Ascending aorta (tissue), 2 donors: ENCODE measurements at places on chromosomes 7 and 10.
A peak's percentile ranks its signal among the peaks of the same experiment; 100 is the strongest.

DNA sequence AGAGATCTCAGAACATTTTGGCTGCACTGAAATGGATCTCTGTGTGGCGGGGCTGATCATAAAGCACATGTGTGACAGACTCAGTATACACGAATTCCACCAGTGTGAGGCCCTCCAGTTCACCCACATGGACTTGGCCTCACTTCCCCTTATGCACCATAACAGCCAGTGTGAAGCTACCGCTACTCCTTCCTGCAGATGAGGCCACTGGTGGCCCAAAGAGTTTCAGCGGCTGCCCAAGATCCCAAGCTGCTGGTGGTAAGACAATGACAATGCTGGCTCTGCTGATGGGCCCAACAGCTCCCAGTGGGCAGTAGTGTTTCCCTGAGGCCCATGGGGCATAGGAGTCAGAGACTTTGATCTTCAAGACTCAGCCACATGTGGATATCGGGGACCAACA is 21.0 kb upstream of the C10orf71 start:
- DNase-seq = no peak

DNA sequence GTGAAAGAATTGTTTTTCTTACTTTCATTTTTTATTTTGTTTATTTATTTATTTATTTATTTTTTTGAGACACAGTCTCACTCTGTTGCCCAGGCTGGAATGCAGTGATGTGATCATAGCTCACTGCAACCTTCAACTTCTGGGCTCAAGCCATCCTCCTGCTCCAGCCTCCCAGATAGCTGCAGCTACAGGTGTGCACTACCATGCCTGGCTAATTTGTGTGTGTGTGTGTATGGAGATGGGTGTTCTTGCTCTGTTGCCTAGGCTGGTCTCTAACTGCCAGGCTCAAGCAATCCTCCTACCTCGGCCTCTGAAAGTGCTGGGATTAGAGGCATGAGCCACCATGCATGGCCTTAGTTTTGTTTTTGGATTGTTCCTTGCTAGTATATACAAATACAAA is 55.4 kb upstream of the TRIM8 start:
- no peak for DNase-seq

GRCh38 chr7:22565315-22565811 is 65.4 kb upstream of the STEAP1B start:
- peak; percentile 63 for DNase-seq

- DNase-seq = no peak
These were observed 19.3 kb upstream of the SLC35G1 start for GRCh38 chr10:93874309-93875031.

- no peak for DNase-seq
These were observed 16.6 kb downstream of the C7orf33 start for GRCh38 chr7:148607151-148607661.

GRCh38 chr7:100781255-100781654 is 46.1 kb downstream of the EPHB4 start:
- no peak for DNase-seq

- DNase-seq = no peak
These were observed 59.7 kb downstream of the PHTF2 start for GRCh38 chr7:77858278-77858677.

- no peak for DNase-seq
These were observed 238.5 kb upstream of the MAGI2 start for GRCh38 chr7:79692015-79692414.

DNA sequence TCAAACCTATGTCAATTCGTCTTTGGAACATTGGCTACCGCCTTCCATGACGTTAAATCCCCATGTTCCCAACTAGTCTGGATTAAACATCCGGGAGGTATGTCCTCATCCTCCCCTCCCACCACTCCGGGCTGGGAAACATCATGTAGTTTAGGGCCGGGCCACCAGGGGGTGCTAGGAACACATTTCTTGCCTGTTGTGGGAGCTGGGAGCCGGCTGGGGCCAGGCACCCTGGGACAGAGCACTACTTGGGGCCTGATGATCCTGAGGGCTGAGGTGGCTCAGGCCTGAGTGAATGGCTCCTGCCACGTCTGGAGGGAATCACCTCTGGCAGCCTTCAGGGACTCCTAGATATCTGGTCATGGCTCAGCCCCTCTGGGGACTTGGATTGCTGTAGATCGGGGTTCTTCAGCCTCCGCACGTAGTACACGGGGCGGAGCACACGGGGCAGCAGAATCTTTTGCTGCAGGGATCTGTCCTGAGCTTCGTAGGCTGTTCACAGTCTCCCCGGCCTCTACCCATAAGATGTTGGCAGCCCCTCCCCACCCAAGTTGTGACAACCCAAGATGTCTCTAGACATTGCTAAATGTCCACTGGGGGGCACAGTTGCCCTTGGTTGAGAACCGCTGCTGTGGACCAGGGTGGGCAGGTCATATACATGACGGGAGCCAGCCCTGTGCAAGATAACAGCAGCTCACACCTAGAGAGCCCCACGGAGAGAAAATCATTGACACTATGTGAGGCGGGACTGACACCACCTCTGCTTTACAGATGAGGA is 141.2 kb upstream of the ZNF716 start:
- DNase-seq = no peak

DNA sequence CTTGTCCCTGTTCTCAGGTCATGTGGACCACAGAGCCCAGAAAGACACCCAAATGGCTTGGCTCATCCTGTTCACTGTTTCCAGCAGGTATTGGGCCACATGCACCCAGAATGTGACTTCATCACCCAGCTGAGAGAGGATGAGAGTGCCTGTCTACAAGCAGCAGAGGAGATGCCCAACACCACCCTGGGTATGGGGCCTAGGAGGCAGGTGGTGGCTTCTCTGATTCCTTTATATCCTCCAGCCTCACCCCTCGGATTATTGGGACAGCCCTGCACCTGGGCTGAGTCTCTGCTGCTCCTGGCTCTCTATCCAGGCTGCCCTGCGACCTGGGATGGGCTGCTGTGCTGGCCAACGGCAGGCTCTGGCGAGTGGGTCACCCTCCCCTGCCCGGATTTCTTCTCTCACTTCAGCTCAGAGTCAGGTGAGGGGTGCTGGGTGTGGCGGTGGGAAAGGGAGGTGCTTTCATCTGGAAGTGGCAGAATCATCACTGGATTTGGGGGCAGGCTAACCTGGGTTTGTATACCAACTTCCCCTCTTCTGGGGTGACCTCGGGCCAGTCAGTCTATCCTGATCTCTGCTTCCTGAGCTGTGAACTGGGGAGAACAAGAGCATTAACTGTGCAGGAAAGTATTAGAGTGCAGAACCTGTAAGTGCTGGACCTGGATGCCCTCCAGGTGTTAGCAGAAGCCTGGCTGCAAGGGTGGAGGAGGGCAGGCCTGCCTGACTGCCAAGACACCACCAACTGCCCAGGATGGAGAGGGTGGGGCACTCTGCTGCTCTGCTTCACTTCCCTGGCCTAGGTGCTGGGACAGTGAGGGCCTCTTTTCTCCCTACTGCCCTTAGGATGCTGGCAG is 5.2 kb downstream of the GHRHR start:
- no peak for DNase-seq

- no peak for DNase-seq
These were observed 227.2 kb downstream of the CCDC3 start for GRCh38 chr10:12774204-12774894.

DNA sequence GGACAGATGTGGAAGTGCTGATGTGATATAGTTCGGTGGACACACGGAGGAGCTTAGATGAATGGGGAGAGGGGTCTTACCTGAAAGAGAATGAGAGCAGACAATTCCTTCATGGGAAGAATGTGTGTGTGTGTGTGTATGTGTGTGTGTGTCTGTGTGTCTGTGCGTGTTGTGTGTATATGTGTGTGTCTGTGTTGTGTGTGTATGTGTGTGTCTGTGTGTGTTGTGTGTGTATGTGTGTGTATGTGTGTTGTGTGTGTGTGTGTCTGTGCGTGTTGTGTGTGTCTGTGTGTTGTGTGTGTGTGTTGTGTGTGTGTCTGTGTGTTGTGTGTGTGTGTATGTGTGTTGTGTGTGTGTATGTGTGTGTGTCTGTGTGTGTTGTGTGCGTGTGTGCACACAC is 104.2 kb downstream of the FAM204A start:
- DNase-seq = no peak

GRCh38 chr10:16663444-16663843 is 141.8 kb upstream of the C1QL3 start:
- no peak for DNase-seq
